Left forelimb (tissue), 1 donor: ENCODE measurements at places on chromosomes 7 and 10.

- DNase-seq, result no peak
These were observed 361.8 kb upstream of the ZMIZ1 start for GRCh38 chr10:78706726-78707540.

DNA sequence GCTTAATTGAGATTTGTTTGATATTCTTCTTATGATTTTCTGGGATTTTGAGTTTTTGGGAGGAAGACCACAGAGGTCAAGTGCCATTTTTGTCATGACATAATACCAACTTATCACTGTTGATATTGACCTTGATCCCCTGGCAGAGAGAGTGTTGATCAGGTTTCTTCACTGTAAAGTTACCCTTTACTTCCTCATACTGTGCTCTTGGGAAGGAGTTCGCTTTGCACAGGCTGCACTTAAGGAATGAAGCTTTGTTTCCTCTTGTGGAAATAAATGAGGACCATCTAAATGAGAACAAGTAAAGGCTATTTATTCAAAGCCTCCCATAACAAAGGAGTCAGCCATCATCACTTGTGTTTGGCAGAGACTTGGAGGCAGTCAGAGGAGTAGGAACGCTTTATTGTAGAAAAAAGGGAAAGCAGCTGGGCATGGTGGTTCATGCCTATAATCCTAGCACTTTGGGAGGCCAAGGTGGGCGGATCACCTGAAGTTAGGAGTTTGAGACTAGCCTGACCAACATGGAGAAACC is 16.1 kb downstream of the ST7 start:
- DNase-seq, result no peak

DNA sequence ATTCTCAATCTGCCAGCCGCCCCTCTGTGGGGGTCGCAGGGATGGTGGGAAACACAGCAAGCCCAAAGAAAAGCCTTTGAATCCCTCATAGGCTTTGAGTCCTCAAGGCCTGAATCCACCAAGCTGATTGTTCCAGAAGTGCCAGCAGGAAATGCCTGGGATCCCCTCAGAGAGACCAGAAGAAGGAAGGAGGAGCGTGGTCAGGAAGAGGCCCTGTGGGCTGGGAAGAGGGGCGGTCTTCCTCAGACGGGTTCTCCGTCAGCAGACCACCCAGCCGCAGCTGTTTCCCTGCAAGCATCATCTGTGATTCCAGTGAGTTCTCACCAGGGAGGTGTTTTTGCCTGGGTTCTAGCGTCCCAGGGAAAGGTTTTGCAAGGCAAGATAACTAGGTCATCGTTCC is 190.0 kb upstream of the KLF6 start:
- DNase-seq, result no peak

GRCh38 chr7:70599446-70600190 is 532.3 kb upstream of the GALNT17 start:
- DNase-seq, result no peak

DNA sequence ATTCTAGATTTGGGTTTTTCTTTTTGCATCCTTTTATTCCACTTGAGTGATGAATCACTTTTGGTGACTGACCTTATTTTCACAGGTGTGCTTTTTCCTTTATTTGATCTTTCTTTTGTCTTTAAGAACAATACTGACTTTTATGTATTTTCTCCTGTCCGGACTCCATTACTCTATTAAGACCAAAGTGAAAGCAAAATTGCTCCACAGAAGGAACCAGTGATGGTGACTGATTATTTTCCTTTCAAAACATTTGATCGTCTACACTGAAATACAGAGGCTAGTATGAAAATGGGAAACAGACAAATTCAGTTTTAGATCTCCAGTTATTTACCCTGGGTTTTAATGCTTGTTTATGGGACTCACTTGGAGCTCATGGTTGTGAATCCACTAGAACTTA is 15.5 kb downstream of the EXOC4 start:
- no peak for DNase-seq

GRCh38 chr10:6053816-6054631 is 8.1 kb downstream of the IL2RA start:
- no peak for DNase-seq

- DNase-seq, result peak; percentile 81
These were observed 588 bp upstream of the PAOX start for GRCh38 chr10:133378251-133379096.

GRCh38 chr7:23938937-23939552 is 229.0 kb downstream of the STK31 start:
- DNase-seq, result no peak

GRCh38 chr10:11434324-11434723 is 177.1 kb downstream of the USP6NL start:
- DNase-seq, result no peak

DNA sequence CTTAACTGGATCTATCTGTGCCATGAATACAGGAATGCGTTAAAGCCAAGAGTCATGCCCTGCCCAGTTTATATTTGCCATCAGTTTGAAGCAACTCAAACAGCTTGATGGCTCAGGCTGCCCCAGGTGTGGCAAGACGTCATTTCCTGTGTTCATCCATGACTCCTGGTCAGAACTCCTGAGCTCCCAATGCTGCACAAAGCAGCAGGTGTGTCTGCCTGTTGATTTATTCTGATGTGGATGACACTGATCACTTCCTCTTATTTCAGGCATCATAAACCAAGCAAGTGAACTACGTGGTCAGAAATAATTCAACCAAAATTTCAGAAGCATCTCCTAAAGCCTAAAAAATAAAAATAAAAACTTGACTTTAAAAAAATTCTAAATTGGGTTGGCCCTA is 68.5 kb downstream of the EZH2 start:
- DNase-seq, result no peak

- no peak for DNase-seq
These were observed 289.5 kb downstream of the KCNMA1 start for GRCh38 chr10:77348082-77348481.

- DNase-seq, result no peak
These were observed 217.8 kb downstream of the DNAJB6 start for GRCh38 chr7:157554393-157555238.

- no peak for DNase-seq
These were observed 24.1 kb downstream of the MNX1 start for GRCh38 chr7:156986378-156986777.
